ENCODE measurements at places on chromosomes 16 and 17.

DNA sequence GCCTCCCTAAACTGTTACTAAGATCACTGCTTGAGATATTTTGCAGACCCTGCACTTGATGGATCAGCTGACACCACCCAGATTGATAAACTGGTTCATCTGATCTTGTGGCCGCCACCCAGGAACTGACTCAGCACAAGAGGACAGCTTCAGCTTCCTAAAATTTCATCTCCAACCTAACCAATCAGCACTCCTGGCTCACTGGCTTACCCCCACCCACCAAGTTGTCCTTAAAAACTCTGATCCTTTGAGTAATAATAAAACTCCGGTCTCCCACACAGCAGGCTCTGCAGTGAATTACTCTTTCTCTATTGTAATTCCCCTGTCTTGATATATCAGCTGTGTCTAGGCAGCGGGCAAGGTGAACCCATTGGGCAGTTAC lies 174.8 kb downstream of the UTP18 start:
- no peak for DNase-seq

GRCh38 chr16:84637709-84638108 lies 10.6 kb upstream of the KLHL36 start:
- DNase-seq = no peak

DNA sequence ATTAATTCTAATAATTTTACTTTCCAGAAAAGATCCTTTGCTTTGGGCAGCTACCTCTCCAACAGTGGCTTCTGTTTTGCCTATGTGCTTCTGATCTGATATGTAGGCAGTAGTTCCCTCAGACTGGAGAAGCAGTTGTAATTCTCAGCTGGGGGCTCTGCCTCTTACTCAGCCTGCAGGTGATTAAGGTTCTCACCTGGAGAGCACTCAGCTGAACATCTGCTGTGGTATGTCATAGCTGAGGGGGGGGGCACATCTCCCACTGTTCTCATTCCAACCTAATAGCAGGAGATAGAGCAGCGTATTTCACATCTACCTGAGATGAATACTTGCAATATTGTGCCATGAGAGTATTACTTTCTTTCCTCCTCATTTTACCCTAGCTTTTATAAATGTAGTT lies 511.9 kb upstream of the CDH8 start:
- DNase-seq = no peak

GRCh38 chr16:22664561-22664997 lies 149.4 kb upstream of the HS3ST2 start:
- no peak for DNase-seq

GRCh38 chr17:66738301-66738700 lies 96.6 kb upstream of the CACNG5 start:
- DNase-seq = no peak

- DNase-seq = no peak
Observed at GRCh38 chr16:77063676-77064016, 127.3 kb upstream of the MON1B start.

DNA sequence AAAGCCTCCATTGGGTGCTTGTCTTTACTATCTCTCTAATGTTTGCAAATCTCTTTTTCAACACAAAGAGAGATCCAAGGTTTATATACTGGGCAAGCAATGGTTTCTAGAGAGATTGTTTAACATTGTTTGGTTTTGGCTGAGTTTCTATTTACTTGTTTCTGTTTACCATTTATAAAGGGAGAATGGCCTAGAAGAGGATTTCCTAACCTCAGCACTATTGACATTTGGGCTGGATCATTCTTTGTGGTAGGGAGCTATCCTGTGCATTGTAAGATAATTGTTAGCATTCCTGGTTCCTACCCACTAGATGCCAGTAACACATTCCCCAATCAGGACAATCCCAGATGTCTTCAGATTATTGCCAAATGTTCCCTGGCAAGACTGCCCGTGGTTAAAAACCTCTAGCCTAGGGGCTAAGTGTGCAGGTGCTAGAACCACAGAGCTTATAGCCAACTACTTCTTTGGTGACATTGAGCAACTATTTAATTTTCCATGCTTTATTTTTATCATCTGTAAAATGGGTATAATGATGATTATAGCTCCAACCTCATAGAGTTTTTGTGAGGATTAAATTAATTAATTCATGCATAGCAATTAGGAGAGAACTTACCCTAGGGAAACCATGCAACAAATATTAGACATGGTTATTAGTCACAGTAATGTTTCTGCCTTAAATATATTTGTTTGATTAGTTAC lies 413.9 kb upstream of the MAF start:
- DNase-seq = no peak

GRCh38 chr17:79427621-79428539 lies 183.0 kb downstream of the RBFOX3 start:
- no peak for DNase-seq

- no peak for DNase-seq
Observed at GRCh38 chr17:76500747-76501017, 541 bp downstream of the RHBDF2 start.

GRCh38 chr17:34098699-34099098 lies 156.4 kb upstream of the CCL2 start:
- DNase-seq = no peak

DNA sequence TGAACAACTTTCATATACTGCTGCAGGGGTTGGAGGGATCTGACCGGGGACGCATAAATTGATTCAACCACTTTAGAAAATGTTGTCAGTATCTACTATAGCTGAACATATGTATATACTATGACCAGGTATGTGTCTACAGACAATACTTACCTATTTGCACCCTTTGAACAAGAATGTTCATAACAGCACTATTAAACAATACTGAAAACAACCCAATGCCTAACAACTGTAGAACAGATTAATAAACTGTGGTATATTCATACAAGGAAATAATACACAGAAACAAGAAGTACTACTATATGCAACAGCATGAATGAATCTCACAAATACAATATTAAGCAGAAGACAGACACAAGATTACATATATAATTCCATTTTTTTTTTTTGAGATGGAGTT lies 10.5 kb downstream of the BRIP1 start:
- no peak for DNase-seq

DNA sequence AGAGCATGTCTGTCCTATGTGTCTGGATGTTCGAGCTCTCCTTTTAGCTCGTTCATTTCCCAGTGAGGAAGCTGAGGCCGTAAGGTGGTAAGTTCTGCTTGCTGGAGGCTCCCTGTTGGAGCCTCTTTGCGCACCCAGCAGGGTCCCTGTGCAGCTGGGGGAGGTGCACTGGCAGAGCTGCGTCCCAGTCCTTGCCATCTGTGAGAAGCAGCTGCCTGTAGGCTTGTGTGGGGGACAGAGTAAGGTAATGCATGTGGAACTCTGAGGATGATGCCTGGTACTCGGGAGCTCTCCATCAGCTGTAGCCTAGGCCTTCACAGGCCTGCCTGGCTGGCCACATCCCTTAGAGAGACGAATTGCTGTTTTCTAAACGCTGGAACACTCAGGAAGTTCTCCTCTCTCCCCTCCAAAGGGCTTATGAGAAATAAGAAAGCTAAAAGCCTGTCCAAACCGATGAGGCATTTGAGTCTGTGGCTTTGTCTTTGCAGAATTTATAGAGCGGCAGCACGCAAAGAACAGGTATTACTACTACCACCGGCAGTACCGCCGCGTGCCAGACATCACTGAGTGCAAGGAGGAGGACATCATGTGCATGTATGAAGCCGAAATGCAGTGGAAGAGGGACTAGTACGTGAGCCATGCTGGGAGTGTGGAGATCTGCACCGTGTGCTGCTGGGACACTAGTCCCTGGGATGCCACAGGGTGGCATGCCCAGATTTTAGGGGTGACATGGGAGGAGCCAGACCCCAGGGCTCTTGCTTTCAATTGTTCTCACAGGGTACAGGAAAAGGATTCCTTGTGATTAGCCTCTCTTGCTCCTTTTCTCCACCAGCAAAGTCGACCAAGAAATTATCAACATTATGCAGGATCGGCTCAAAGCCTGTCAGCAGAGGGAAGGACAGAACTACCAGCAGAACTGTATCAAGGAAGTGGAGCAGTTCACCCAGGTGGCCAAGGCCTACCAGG lies 1.6 kb downstream of the NDUFB10 start:
- DNase-seq = no peak

GRCh38 chr16:75495076-75495674 lies at the start of gene CHST6:
TSS of gene CHST6 (minus strand) at chr16:75495441. CDS start at chr16:75479828, 15,613 bp downstream.
- DNase-seq = no peak

- DNase-seq = no peak
Observed at GRCh38 chr16:57479205-57479975, 6.9 kb downstream of the DOK4 start.

- DNase-seq = no peak
Observed at GRCh38 chr16:4465977-4466779, 8.2 kb downstream of the NMRAL1 start.

- DNase-seq = no peak
Observed at GRCh38 chr17:17565471-17566339, 25.8 kb downstream of the PEMT start.

DNA sequence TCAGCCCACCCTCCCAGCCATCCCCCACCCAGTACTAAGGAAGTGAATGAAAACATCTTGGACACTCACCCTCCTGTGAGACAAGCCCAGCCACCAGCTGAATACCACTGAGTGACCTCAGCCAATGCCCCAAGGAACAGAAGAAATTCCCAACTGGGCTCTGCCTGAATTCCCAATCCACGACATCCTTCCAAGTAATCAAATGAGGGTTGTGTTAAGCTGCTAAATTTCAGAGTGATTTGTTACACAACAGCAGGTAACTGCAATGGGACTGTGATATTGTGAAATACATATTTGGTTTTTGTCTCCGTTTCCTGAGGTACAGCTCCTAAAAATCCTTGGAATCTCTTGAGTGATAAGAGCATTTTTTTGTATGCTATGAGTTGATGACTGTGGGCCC lies 578.7 kb upstream of the CDH11 start:
- no peak for DNase-seq

- DNase-seq = peak; percentile 57
Observed at GRCh38 chr17:81926451-81927151, 934 bp downstream of the MAFG start.

- DNase-seq = no peak
Observed at GRCh38 chr16:1474082-1474795, 589 bp downstream of the CLCN7 start.

GRCh38 chr16:3949946-3950342 lies 69.4 kb upstream of the CREBBP start:
- DNase-seq = no peak

GRCh38 chr17:61047515-61047914 lies 352.1 kb upstream of the TBX2 start:
- DNase-seq = no peak

- DNase-seq = no peak
Observed at GRCh38 chr16:66949472-66949871, 11.6 kb upstream of the CES3 start.

DNA sequence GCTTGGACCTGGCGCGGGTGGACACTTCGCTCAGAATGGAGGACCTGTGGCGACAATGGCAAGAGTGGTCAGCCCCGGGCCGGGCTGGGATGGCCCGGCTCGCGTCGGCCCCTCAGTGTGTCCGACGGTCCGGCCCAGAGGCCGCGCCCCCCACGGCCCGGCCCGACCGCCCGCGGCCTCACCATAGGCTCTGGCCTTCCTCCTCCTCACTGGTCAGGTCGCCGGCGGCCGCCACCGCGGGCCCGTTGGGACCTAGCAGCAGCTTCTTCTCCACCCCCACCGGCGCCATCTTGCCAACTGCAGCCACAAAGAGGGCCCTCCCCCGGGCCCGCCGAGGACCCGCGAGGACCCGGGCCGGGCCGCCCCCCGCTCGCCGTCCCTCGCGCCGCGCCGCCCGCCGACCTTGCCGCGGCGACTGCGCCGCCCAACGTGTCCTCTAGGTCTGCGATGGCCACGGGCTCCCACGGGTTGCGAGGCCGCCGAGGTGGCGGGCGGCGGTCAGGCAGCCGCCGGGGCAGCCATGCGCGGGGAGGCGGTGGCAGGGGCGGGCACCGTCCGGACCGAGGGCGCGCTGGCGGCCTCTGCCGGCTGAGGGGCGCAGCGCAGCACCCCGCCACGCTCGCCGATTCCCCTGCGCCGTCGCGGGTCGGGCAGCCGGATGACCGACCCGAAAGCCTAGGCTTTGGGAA lies at the start of gene DYNC1LI2:
Gene DYNC1LI2, minus strand, starts transcription at position 307 of the 689 bp plus-strand sequence. Its CDS starts 18 bp downstream, at position 289.
- peak; percentile 44 for DNase-seq

GRCh38 chr16:79571903-79572535 lies 28.5 kb downstream of the MAF start:
- DNase-seq = no peak

- no peak for DNase-seq
Observed at GRCh38 chr16:27377666-27378485, 24.1 kb upstream of the IL21R start.

DNA sequence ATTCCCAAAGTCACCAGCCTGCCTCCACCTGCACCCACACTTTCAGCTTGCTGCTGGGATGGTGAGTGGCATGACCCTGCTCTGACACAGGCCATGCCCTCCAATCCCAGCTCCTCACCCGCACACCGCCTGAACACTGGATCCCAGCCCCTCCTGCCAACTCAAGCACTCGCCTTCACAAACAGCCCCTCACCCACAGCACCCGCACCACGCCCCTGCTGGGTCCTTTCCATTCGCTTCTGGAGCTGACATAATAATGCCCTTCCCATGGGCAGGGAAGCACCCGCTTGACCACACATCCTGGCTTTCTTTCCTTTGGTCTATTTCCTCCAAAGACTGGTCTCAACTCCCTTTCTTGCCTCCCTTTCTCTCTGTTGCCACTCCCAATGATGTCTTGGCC lies 57.6 kb downstream of the RAB11FIP4 start:
- no peak for DNase-seq

DNA sequence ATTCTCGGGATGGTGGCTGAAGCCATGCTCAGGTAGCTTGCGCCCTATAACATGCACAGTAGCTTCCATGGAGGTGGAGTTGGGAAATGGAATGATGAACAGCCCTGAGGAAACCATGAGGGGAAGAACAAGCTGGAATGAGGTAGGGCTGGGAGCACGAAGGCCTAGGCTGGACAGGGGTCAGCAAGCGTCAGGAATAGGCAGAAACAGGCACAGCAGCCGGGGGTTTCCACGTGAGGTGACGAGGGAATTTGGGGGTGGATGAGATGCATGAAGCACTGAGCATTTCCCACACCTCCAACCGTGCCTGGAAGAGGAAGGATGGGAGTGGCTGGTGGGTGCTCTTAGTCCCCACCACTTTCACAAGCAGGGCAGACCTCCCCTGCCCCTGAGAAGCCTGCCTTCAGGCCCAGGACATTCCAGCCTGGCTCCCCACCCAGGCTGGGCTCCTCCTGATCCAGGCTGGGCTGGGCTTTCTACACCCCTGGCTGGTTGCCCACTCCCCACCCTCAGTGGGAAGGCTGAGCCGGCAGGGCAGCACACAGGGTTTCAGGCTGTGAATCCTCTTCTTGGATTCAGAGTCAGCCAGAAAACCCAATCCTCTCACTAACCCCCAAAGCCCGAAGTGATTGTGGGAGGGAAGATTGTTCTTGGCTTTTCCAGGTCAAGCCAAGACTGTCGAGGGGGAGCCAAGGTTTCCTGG lies 21.9 kb downstream of the PLEKHG4 start:
- no peak for DNase-seq

DNA sequence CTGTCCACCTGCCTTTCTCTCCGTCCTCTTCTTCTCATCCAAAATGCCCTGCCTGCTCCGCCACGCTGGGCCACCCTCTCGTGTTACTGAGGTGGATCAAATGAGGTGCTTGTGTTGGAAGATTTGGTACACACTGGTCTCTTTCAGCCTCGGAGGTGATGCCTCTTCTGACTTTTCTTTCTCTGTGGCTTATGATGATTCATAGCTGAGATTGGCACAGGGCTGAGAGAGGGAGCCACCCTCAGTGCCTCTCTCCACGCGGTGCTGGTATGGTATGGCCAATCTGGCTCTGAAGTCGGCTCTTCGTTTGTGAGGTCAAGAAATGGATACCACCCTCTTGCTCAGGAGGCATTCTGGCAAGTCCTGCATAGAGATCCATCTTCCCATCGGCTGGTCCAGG lies 82.4 kb downstream of the PLCG2 start:
- no peak for DNase-seq

GRCh38 chr17:17508019-17508535 lies 11.9 kb upstream of the RASD1 start:
- DNase-seq = no peak

- DNase-seq = no peak
Observed at GRCh38 chr17:73956595-73957465, 246.6 kb upstream of the RPL38 start.

Data from amniotic stem cell (primary cell).